Upper lobe of left lung (tissue), 6 donors: ENCODE measurements at places on chromosomes 5 and 9.

- DNase-seq: no peak
These were observed 38.6 kb downstream of the YTHDC2 start for GRCh38 chr5:113552137-113552536.

DNA sequence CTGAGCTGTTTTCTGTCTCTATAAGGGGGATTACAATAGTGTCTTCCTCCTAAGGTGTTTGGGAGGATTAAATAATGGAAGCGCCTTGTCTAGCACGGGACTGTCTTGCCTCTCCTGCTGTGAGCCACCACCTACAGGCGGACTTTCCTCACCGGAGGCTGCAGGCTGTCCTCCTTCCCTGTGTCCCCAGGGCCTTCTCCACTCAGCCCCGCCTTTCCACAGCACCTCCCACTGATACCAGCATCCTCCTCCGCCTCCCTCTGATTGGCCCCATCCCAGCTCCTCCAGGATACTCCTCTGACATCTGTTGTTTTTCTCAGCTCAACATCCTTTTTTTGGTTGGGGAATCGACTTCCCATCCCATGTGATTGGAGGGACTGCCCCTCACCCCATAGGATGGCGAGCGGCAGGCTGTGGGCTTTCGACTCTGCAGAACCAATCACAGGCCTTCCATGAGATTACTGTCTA is 851 bp upstream of the ZDHHC12 start:
- DNase-seq: peak; percentile 72

DNA sequence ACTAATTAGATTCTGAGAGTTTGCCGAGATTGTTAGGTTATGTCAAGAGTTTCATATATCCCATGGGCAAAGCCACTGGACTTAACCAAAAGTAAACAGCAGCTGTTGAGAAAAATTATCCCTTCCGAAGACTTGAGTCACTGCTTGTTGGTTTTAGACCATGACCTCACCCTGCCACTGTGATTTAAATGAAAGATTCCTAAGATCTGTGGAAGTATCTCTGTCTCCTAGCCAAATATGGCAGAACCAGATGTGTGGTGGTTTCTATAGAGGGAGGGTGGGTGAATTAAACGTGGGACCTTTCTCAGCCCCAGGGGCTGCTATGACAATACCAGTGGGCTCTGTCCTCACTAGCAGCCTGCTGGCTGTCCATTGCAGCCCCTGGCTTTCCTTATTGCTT is 19.3 kb downstream of the DMRT3 start:
- no peak for DNase-seq

DNA sequence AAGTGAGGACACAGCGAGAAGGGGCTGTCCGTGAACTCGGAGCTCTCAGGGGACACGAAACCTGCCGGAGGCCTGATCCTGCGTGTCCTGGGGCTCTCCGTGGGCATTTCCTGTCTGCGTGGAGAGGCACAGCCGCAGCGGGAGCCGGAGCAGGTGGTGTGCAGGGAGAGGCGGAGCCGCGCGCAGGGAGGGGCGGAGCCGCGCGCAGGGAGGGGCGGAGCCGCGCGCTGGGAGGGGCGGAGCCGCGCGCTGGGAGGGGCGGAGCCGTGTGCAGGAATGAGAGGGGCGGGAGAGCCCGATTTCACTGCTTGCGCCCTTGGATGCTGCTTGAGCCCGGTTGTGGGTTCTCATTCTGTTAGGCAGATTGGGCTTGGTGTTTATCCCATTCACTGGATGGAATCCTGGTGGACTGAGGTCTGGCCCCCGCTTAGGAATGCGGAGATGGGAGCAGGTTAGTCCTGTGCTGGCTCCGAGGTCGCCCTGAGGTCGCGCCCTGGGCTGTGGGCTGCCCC is 26.7 kb downstream of the NDUFS6 start:
- DNase-seq: peak; percentile 75

GRCh38 chr5:59800347-59800893 is 93.1 kb downstream of the PDE4D start:
- DNase-seq: no peak
